K562 (cell line): ENCODE measurements at places on chromosomes 12 and 14.

DNA sequence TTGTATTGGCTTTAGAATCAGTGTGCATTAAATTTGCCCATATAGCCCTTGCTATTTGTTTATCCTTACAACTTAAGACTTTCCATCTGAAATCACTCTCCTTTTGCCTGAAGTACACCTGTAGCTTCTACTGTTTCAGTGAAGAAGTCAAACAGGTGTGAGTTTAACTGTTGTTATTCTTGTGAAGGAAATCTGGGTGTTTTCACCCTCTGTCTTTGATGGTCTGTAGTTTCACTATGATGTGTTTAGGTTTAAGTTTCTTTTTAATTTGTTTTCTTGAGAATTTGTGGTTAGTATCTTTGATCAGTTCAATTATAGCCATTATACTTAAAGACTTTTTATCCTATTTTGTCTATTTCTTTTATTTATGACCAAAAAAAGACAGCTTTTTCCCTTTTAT lies 68.9 kb upstream of the BBS10 start:
- DNase-seq: no peak

DNA sequence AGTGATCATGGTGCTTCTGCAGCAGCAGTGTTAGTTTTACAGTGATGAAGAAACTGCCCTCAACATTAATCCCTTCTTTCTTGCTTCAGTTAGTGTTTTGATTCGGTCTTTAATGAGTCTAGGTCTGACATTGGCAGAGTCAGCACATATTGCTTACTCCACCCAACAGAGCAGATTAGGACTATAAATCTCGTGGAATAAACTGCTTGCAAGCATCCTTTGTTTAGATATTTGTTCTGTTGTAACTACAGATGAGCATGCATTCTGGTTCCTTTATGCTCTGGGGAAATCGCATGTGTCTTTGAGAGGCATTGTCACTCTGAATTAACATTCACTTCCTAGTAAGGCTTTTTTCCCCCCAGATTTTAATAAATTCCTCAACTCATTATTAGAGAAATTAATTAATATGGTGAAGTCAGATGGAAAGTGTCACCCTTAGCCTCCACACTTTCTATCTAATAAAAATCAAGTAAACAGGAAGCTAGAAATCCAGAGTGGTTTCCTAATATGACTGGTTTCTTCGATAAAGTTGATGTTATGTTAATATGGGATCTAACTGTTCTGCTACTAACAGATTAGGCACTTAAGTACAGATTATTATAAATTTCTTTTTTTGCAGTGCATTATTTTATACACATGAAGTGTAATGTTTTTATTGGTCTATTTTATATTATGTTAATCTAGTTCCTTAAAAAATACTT lies 86.2 kb upstream of the SSTR1 start:
- DNase-seq: no peak

DNA sequence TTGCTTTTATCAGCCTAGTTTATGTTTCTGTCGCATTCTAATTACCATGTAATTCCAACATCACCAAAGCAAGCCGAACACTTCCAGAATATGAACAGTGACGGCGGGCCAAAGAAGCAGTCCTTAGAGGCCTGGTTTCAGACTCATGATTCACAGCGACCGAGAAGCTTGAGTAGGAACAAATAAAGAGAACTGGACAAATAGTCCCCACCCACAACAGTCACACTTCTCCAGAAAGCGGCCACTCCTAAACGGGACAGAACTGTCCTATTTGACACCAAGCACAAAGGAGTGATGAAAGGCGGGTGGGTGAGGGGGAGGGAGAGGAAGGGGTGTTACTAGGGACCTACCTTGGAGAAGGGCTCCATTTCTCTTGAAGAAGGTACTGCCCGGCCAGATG lies 136.4 kb downstream of the FOXN3 start:
- no peak for DNase-seq

DNA sequence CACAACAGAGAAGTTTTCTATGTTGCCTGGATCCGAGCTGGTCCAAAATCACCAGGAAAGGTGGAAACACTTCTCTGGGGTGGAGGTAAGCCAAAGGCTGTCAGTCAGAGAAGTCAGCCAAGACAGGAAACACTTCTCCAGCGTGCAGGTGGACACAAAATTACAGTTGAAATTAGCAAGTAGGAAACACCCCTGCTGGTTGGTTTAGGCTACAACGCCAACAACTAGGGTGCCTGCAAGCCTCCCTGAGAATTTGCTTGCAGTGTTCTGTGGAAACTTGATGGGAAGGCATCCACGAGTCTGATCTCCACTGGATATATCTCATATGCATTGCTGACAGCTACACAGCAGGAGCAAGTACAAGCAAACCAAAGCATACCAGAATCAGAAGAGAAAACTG lies 600.5 kb downstream of the RERGL start:
- DNase-seq: no peak

GRCh38 chr14:40679256-40679655 lies 927.4 kb upstream of the LRFN5 start:
- DNase-seq: no peak

GRCh38 chr12:59595565-59595882 lies 305 bp upstream of the SLC16A7 start:
- DNase-seq: no peak

GRCh38 chr12:47378907-47379306 lies 299.1 kb upstream of the AMIGO2 start:
- no peak for DNase-seq

DNA sequence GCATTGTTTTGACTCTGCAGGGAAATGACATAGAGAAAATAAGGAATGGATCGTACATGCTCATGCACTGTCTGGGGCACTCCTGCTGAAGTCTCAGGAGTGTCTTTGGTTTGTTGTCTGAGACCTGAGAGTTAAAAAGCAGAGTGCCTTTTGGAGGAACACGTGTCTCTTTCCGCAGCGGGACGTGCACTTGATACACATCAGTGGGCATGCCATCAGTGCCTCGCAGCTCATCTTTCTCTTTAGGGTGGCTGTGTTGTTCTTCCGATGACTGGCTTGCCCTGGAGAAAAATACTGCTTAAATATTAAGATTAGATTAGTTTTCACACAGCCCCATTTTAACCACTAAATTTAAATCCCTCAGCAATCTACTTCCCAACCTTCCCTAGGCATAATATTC lies 835.9 kb downstream of the DIO2 start:
- DNase-seq: no peak

- no peak for DNase-seq
These were observed 41.2 kb downstream of the PHLDA1 start for GRCh38 chr12:75990189-75990912.

GRCh38 chr12:3518902-3519301 lies 27.9 kb downstream of the PRMT8 start:
- DNase-seq: no peak

DNA sequence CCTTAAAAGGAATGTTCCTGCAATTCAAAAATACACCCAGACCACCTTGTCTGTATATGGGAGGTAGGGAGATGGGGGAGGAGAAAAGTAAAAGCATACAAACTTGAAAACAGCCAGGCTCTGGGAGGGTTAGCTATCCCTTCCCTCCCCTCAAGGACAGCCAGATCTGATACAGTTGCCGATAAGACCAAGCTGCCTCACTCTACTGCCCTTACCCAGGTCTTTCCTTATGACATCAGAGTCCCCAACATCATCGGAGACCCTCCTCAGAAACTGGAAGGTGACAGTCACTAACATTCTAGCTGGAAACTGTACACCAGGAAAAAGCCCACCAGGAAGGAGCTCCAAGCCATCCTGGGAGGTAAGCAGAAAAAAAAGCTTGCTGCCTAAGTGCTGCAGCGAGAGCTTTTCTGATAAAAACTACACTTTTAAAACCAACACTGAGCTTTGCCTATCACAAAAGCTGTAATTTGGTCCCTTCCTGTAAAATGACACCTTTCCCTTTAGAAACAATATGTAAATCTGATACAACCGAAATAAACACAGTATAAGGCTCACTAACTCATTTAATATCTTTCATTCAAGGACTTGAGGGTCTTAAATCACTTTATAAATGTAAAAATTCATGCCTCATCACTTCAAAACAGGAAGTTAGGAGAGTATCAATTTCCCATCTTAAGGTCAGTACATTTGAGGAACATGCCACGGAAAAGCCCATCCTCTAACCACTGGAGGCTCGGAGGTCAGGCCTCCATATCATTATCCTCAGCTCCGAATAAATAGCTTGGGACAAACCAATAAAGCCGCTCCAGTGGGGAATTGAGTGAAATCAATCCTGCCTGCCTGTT lies 20.4 kb upstream of the PLEKHH1 start:
- no peak for DNase-seq

DNA sequence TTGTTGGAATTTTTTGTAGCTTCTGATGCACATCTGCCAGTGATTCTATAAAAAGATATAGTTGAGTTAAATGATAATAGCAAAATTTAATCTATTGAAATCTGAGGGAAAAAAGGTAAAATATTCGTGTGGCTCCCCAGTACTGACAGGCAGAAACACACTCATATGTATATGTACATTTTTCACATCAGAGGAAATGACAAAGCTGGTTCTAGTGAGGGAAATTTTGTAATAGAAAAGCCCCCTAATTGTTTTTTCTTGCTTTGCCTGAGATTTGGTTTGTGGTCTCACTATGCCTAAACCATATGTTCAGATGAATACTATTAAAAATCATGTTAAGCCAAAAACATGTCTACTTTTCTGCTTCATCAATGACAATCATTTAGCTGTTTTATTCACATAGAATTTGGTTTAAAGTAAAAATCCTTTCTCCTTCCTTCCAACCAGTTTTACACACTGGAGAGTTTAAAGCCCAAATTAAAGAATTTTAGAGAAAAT lies 203.5 kb downstream of the ANO6 start:
- DNase-seq: no peak

DNA sequence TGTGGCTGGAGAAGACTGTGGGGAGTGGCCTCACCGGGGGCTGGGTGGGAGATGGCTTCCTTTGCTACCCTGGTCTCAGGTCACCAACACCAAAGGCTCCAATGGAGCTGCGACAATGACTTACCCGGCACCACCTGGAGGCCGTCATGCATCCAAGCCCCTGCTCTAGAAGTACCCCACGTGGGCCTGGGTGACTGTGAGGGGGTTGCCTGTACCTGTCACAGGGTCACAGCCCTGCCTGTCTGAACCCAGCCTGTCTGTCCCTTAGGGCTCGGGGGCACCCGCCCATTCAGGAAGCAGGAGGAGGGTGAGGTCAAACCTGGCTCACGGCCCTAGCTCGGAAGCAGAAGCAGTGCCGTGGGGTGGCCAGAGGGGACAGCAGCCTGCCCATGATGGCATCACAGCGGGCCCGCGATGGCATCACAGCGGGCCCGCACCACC lies 18.9 kb downstream of the ABCB9 start:
- no peak for DNase-seq

DNA sequence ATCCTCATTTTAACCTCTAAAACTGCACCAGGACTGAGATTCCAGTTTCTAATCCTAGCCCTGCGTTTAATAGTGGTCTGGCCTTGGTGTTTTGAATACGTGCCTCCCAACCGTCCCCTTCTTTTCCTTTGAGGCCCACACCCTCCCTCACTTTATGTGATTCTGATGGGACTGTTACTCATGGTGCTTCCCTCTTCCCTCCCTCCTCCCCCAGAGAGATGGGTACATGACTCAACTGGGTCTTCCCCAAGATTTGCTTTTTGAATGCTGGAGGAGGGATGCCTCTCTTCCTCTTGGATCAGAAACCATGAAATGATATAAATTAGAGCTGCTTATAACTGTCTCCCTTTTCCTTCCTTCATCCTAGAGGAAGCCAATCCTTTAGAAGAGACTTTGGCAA lies 8.2 kb upstream of the PPP2R5E start:
- no peak for DNase-seq

DNA sequence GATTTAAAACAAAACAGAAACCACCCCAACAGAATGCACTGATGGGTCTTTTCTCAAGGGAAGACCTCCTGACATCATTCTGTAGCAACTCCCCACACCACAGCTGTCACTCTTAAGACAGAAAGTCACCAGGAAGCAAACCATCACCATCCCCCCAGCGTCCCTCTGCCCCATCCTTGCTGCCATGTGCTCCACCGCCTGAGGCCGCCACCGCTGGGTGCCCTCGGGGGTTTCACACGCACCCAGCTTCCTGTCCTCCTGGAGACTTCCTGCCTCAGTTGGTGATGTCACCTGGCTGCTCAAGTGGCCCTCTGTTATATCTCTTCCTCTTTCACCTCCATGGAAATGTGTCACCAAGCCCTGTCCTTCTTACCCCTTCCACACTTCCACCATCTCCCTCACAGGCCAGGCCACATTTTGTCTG lies 71.4 kb upstream of the GPR68 start:
- DNase-seq: no peak

DNA sequence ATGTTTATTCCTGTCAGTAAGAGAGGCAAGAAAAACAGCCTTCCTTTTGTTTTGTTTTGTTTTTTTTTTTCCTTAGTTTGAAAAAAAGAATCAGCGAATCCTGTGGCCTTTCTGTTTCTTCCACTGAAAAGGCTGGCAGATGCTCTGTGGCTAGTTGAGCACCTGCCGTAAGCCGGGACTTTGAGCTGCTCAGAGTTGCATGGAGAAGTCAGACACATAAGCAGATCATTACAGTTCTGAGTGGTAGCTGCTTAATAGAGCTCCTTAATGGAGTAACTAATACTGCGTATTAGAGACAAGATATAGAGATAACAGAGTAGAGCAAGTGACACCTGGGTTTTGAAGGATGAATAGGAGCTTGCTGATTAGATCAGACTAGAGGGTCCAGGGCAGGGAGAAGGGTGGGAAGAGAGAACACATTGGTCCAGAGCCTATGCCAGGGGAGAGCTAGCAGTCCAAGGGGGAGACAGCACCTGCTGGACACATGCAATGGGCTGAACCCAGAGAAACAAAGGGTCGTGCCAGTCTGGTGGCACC lies 129.4 kb downstream of the TSPAN9 start:
- DNase-seq: no peak

DNA sequence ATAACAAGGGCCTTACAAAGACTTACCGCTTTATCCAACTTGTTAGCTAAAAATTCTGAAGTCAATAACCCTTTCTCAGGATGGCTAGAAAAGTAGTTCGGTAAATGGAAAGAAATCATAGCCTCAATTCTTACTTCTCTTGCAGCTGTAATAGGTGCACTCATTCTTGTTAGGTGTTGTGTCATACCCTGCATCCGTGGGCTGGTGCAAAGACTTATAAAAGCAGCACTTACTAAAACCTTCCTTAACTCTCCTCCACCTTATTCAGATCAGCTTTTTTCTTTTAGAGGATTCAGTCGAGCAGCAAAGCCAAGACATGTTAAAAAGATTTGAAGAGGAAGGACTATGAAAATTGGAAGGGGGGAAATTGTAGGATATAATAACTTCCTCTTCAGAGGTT lies 238.2 kb upstream of the DIO3 start:
- no peak for DNase-seq

DNA sequence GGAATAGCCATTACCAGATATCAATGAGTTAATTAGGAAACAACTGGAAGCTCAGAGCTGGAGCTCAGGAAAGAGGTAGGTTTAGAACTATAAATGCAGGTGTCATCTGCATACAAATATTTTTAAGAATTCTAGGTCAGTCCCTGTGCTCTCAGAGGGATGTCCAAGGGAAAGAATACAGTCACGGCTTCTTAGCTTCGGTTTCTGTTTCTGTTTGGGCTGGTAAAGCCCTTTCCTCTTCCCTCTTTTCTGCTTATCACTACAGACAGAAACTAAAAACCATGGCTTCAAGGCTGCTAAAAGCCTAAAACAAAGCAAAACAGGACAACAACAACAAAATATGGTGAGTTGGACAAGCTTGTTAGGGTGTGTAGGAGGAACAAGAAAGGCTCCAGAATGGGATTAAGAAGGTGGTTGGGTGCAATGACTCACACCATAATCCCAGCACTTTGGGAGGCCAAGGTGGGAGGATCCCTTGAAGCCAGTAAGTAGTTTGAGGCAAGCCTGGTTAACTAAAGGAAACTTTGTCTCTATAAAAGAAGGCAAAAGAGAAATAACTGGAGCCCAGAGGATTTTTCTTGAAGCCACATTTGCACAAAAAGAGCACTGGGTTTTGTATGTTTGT lies 113.0 kb downstream of the SEC23A start:
- DNase-seq: no peak
